ENCODE measurements at places on chromosomes 1 and 21.

GRCh38 chr1:179742717-179743678, at the start of gene FAM163A:
Gene FAM163A, plus strand, starts transcription at chr1:179743291. Its CDS starts 69,807 bp downstream, at chr1:179813098.
- peak; percentile 77 for DNase-seq

DNA sequence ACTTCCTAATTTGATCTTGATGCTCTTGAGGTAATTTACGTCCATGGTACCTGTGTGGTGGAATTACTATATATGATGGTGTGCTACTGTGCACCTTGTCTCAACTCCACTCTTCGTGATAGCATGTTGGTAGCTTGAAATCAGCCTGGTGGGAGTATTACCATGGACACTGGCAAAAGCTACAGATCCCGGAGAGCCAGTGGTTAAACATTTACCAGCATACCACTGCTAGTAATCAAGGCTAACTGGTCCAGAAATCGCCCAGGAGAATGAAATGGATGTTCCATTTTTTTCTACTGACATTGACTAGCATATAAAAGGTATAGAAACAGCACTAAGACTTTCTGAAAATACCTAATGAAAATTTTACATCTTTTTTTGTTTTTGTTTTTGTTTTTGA, 30.6 kb downstream of the ELK4 start:
- no peak for DNase-seq

- no peak for DNase-seq
These were observed 288.0 kb downstream of the BACH1 start for GRCh38 chr21:29586696-29587095.

DNA sequence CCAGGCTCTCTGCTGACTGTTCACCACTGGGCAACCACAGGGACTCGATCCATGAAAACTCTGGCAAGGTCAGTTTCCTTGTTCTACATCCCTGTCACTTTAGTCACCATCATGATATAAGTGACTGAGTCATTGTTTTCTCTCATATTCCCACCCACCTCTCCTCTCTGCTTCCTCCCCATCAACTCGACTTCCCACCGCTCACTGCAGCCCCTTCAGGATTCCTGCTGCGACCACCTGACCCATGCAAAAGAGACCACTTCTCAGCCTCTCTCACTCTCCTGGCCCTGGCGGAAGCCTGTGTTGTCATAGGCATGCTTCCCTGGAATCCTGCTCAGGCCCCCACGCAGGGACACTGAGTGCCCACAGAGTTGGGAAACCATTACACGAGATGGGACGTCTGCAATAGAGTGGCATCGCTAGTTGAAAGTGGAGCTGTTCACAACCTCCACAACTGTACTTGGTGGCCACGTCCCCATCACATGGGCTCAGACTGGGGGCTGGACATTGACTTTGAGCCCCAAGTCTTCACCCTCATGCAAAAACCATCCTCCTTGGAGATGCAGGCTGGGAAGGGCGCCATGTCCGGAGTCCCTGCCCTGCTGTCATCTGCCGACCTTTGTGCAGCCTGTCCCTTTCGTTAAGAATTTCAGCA, 1.8 kb upstream of the TFF2 start:
- no peak for DNase-seq

DNA sequence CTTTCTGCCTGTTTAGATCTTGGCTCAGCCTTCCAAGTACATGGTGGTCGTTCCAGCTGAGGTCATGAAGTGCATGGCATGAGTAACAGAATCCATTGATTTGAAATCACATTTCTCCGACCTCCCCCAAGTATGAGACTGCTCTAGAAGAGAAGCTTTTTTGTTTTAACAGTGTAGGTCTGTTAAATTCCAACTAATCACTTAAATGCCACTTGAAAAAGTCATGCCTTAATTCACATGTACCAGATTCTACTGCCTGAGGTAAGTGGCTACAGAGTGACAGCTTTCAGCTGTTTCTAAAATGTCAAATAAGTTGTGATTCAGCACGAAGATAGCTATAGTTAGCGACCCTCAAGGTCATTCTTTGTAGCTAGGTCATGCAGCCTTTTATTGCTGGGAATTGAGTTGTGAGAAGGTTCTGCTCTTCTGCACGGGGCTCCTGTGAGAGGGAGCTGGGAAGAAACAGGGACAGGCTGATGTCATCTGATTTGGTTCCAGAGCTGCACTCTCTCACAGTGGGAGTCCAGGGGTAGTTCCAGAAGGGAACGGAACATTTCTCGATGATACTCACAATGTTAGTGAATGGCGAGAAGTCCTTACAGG, 112.7 kb downstream of the VPS13D start:
- no peak for DNase-seq

GRCh38 chr21:36773117-36773516, 74.2 kb downstream of the SIM2 start:
- DNase-seq: peak; percentile 95

DNA sequence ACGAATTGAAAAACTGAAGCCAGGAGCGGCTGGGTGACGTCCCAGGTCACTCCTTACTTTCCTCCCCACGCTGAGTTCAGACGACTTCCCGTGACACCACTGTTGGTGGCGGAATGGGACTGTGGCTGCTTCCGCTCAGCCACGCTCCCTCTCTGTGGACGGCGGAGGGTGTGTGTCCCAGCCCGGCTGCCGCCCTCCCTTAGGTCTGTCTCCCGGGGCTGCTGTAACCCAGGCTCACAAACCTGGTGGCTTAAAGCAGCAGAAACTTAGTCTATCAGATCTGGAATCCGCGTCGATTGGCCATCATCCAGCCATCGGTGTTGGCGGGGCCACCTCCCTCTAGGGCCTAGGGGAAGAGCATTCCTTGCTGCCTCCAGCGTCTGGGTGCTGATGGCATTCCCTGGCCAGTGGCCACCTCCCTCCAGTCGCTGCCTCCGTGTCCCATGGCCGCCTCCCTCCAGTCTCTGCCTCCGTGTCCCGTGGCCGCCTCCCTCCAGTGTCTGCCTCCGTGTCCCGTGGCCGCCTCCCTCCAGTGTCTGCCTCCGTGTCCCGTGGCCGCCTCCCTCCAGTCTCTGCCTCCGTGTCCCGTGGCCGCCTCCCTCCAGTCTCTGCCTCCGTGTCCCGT, 17.5 kb downstream of the TRPM2 start:
- DNase-seq: no peak

DNA sequence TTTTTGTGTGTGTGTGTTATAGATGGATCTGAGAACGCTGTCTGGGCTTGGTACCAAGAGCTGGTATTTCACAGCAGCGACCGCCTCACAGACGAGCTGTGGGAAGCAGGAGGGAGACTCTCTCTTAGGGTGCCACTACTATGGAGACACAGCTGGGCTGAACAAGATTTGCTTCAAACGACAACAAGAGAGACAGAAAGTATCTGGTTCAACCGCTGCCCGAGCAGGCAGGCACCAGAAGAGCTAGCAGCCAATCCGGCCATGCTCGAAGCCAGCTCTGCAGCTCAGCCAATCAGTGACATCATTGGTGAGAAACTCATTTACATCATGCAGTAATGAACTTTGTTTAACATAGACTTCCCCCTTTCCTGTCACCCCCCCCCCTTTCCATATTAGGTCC, 341.3 kb downstream of the USP25 start:
- no peak for DNase-seq

DNA sequence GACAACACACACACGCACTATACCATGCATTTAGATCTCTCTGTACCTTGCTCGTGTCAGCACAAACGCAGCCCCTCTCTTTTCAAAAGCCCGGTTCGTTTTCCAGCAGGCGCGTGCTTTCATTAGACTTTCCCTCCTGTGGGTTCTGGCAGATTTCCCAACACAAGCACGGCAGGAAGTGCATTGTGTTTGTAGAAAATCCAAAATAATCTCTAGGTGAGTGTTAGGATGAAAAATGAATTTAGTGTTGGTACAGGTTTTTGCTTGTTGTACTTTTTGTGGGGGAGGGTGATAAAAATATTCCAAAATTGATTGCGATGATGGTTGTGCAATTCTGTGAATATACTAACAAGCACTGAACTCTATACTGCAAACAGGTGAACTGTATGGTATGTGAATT, 54.1 kb upstream of the POFUT2 start:
- no peak for DNase-seq

GRCh38 chr1:117117697-117118096, 3.9 kb downstream of the TRIM45 start:
- DNase-seq: no peak

GRCh38 chr1:246005067-246005466, 502.0 kb downstream of the SMYD3 start:
- no peak for DNase-seq

GRCh38 chr1:106747791-106748190, 308.7 kb upstream of the PRMT6 start:
- DNase-seq: no peak

DNA sequence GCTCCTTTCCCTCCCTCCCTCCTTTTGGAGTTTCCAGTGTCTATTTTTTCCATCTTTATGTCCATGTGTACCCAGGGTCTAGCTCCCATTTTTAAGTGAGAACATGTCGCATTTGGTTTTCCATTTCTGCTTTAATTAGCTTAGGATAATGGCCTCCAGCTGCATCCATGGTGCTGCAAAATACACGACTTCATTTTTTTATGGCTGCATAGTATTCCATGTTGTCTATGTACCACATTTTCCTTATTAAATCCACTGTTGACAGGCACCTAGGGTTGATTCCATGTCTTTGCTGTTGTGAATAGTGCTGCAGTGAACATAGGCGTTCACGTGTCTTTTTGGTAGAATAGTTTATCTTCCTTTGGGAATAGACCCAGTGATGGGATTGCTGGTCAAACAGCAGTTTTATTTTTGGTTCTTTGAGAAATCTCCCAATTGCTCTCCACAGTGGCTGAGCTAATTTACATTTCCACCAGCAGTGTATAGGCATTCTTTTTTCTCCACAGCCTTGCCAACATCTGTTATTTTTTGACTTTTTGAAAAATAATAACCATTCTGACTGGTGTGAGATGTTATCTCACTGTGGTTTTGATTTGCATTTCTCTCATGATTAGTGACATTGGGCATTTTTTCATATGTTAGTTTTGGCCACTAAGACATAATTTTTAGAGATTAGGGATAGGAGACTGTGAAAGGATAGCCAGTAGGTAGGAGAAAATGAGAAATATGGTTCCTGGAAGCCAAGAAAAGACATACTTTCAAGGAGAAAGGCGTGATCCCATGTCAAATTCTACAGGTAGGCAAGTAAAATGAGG, 50.4 kb downstream of the ADAMTS1 start:
- DNase-seq: no peak

GRCh38 chr21:38721958-38722357, 83.8 kb upstream of the ETS2 start:
- no peak for DNase-seq

GRCh38 chr21:44765231-44766013, 36.2 kb downstream of the UBE2G2 start:
- no peak for DNase-seq

- no peak for DNase-seq
These were observed 725.1 kb downstream of the BRINP3 start for GRCh38 chr1:189752461-189752995.

DNA sequence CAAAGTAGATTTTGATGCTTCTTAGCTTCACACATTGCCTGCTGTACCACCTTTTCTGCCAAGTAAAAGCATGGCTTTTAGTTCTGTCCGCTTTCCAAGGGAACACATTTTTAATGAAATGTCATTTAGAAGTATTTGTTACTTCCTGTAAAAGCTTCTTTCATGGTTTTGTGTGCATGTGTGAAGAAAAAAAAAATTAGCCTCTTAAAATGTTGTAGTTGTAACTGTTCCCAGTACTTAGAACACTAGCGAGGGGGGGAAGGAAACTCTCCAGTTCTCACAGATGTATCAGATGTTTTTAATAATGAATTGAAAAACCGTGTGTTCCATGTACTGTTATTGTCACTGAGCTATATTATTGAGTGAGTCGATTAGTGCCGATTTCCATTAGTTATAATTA, 568.3 kb upstream of the ADGRL2 start:
- no peak for DNase-seq
